ENCODE measurements at places on chromosomes 7 and 10.

DNA sequence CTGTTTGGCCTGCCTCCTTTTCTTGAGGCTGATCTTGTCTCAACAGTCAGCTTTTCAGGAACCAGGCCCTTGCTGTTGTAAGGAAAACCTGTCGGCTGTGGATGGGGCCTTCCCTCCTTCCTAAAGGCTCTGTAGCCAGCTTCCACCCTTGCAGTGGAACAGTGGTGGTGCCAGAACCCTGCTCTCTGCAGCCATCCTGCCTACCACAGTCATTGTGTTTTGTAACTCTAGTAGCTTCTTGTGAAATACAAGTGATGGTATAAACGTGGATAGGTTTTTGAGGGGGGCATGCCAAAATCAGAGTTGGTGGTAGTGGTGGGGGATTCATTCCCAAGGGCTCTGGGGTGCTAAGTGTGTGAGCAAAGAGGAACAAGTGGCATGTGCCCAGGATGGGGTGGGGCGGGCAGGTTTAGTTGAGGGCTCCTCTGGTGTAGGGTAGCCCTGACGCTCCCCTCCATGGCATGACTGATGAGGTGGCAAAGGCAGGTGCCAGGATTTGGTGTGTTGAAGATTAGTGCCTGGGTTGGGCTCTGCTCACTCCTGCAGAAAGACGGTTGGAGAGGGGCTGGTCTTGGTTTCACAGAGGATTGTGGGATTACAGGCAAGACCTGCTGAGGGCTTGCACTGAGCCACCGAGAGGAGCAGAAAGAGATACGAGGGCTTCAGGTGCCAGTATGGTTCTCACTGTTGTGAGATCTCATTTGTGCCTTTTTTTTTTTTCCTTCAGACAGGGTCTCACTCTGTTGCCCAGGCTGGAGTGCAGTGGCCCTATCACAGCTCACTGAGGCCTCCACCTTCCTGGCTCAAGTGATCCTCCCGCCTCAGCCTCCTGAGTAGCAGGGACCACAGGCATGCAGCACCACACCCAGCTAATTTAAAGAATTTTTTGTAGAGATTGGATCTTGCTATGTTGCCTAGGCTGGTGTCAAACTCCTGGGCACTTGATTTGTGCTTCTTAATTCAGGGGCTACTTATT is 7.4 kb downstream of the TSPAN14 start:
- DNase-seq, result no peak

DNA sequence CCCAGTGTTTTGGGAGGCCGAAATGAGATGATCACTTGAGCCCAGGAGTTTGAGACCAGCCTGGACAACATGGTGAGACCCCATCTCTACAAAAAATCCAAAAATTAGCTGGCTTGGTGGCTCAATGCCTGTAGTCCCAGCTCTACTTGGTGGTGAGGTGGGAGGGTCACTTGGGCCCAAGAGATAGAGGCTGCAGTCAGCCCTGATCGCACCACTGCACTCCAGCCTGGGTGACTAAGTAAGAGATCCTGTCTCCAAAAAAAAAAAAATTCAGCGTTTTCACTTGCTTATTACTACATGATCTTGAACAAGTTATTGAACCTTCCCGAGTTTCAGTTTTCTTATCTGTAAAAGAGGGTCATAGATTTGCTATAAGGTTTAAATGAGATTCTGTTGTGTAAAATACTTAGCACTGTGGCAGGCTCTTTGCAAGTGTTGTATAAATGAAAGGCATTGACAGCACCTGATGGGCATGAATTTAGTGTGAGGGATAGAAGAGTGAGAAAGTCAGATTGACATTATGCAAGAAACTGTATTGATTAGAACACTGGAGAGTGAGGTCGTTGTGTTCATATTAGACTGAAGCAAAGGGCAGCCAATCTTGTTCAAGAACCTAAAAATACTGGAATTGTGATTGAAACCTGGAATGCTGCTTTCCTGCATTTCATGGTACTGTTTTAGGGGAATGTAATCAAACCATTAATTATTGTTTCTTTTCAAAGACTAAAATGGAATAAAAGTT is 136.8 kb downstream of the LCOR start:
- DNase-seq, result no peak

DNA sequence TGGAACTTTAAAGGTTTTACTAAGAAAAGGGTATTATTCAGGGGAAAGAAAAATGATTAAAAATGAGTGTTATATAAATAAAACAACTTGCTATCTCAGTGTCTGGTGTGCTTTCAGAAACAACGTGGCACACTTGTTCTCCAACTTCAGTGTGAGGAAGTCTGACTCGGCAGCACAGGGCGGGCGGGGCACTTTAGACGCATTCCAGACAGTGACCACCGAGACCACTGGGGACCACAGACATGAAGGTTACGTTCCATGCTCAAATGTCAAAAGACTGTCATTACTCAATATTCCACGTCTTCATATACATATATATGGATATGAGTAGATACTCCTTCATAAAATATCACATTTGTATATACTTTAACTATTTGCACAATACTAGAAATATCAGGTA is 87.0 kb downstream of the LARP4B start:
- no peak for DNase-seq

GRCh38 chr7:30699706-30700495 is 17.6 kb upstream of the CRHR2 start:
- no peak for DNase-seq

DNA sequence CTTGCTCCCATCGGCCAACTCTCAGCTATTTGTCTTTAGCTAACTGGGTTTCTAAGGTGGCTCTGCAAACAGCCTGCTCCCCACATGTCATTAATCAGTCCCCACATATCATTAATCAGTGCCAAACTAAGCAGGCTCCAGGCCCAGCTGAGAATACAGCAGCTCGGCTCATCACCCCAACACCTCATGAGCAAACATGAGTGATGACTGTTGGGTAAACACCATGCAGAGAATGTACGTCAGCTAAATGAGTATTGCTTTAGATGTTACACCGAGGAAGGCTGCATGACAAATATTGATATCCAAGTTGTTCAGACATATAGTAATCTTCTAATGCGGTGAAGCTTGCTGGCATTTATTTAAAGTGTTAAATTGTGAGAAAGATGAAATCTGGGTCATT is 187.5 kb upstream of the AOAH start:
- no peak for DNase-seq

GRCh38 chr7:27245798-27246691 is 3.4 kb downstream of the EVX1 start:
- DNase-seq, result no peak

GRCh38 chr7:22564511-22565045 is 64.6 kb upstream of the STEAP1B start:
- DNase-seq, result no peak

DNA sequence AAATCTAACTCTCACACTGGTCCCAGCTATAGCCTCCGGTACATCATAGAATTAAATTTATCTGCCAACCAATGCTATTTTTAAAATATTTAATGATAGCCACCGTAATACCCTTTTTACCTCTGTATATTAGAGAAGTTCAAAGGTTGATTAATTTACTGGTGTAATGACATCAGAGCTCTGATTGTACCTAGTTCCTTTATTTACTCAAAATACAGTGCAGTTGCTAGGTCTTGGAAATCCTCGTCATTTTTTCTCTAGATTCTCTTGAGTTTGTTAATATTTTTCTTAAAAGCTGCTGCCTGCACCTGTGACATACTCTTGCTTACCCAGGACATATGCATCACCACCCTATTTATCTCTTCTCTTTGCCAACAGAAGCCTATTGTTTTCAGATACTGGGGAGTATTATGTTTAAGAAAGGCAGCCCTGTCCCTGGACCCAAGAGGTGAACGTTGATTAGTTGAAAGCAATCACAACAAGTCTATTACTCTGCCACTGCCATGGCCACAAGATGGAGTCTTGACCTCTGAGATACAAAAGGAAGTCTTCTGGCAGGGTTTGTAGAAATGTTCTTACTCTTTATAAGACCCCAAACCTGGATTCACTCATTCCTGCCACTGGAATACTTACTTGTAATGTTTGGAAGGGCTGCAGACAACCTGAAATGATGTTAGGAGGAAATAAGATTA is 25.6 kb upstream of the TMEM26 start:
- no peak for DNase-seq

- no peak for DNase-seq
These were observed 15.8 kb upstream of the C10orf90 start for GRCh38 chr10:126686268-126686667.

- no peak for DNase-seq
These were observed 5.7 kb upstream of the ZYX start for GRCh38 chr7:143375298-143376034.

GRCh38 chr7:130286881-130287280 is 6.1 kb upstream of the CPA4 start:
- DNase-seq, result no peak

GRCh38 chr7:130087364-130087763 is 17.0 kb downstream of the KLHDC10 start:
- no peak for DNase-seq

DNA sequence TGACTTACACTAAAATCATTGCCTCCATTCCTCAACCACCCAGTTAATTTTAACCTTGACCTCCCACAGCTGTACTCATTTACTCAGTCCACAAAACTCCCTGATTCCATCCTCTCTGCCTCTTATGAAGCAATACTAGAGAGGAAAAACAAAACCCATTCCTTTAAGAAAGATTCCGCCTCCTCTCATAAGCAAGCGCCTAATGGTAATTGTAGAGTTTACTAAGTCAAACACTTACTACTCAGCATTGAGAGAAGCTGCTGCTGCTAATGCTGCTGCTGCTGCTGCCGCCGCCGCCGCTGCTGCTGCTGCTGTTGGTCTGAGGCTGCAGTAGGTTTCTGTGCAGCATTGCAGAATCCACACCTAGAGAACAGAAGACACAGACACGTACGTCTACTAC is 2.1 kb upstream of the ADD3 start:
- DNase-seq, result no peak

- DNase-seq, result no peak
These were observed 49.0 kb downstream of the LRMDA start for GRCh38 chr10:75480374-75480773.

DNA sequence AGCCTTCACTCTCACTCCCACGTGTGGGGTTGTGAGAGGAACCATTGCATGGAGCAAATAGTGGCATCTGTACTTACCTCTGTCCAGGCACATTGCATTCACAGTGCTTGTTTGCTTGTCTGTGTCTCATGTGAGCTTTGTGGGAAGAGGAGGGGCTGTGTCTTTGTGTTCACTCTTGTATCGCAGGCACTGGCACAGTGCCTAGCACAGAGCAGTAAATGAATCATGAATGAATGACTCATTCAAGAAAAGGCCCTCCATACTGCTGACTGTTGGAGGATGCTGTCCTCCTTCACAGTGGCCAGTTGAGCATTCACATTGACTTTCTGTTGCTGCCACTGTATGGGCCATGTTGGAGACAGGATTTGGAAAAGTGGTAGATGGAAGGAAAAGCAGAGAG is 125.3 kb downstream of the SORCS3 start:
- no peak for DNase-seq

DNA sequence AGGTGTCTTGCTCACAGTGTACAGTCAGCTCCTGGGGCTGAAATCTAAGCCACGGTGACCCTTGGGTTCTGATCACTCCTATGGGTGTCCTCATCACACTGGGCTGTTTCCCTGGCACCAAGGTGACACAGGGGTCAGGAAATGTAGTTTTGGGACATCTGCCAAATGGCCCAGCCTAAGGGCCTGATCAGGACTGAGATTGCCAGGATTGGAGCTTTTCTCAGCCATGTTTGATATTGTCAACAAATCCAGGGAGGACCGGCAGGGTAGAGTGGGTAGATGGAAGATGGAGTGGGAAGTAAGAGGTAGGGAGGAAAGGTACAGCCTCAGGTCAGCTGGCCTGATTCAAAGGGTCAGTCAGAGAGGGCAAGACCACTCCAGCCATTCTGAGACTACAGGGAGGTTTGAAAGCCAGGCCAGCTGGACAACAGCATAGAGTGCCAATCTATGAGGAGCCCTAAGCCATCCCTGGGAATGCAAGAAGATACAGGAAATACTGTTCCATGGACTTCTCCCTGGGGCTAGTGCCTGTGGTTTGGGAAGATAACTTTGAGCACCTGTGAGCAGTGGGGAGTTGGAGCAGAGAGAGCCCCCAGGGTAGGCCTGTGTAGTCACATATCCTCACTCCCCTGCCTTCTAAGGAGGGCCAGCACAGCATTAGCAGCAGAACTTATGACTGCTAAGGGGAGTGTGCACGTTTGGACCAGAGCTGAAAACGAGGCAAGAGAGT is 377.3 kb upstream of the ZMIZ1 start:
- DNase-seq, result no peak

DNA sequence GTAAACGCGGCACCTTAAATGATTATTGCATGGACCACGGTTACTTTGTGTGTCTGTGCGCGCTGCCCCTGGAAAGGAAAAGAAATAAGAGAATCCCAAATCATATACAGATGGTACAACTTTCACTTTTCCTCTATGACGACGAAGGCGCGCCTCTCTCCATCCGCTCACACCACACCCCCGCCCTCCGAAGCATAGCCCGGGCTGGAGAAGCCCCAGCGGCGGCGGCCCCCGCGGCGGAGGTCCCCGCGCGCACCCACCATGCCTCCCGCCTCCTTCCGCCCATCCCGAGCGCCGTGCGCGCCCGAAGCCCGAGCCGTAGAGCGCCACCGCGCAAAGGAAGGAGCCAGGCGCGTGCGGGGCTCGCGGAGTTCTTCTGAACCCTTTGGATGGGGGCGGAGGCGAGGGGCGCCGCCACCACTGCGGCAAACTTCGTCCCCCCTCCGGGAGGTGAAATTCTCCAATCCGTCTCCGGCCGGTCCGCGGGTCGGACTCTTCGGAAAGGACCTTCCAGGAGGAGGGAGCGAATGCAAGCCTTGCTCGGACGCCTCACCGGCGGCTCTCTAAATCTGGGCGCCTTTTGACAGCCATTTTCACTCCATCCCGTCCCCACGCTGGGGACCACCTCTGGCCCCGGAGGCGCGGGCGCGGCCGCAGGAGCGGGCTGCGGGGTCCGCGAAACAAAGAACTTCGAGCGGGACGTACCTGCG is 588 bp downstream of the GLI3 start:
- no peak for DNase-seq

DNA sequence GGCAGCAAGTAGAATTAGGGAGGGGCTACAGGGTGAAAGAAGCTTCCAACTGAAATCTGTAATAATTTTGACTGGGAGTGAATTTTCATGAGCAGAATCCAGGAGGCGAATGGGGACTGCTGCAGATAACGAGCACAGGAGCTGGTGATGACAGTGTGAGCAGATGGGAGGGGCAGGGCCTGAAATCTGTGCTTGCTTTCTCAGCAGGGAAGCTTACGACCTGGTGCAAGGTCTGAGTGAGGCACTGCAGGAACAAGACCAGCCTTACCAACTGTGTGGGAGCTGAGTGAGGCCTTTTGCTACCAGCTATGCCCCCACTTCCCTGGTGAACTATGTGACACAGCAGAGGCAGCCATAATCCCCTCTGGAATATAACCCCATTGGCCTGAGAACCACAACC is 109.8 kb downstream of the HPSE2 start:
- DNase-seq, result no peak
